MG63 (cell line): ENCODE measurements at places on chromosomes 7 and 10. TPM values are rescaled to one million over a fixed set of nuclear protein-coding genes. Genes with fewer than 3 reads are reported as not detected.
A peak's percentile ranks its signal among the peaks of the same experiment; 100 is the strongest.

GRCh38 chr7:27046854-27047549 is 48.8 kb downstream of the HOXA1 start:
- DNase-seq, result peak; percentile 34

GRCh38 chr10:97053276-97053675 is 132.5 kb downstream of the SLIT1 start:
- DNase-seq, result no peak

GRCh38 chr10:72272689-72273409 is 875 bp upstream of the DDIT4 start:
- DNase-seq, result peak; percentile 98

GRCh38 chr7:107615910-107616680 is 36.0 kb downstream of the BCAP29 start:
- no peak for DNase-seq

GRCh38 chr10:52322936-52323335 is 8.9 kb downstream of the DKK1 start:
- no peak for DNase-seq

SLC13A1 gene
- not detected in 2 replicates for total RNA-seq

AMZ1 gene
- 0.03 TPM in 1 of 2 replicates, not detected in the other for total RNA-seq
